ENCODE measurements at places on chromosomes 5 and 9. TPM values are rescaled to one million over a fixed set of nuclear protein-coding genes. Genes with fewer than 3 reads are reported as not detected.

The FKBP15 gene
- 15.4 TPM for total RNA-seq

The TAF11L5 gene
- total RNA-seq, result not detected

The PLPP7 gene
- total RNA-seq, result 2.3 TPM

DNA sequence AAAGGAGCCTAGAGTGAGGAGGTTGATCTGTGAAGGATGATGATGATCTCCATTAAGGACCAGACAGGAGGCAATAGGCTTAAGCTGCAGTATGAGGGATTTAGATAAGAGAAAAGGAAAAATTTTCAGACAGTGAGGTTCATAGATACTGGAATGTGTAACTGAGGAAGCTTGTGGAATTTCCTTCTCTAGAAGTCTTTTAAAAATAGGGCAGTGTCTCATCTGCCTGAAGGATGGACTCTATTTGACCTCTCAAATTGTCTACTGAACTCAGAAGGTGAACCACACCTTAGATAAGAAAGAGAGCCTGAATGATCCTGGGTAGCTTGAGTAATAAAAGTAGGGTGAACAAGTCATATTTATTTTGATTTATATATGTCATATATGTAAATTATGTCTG, 148.2 kb upstream of the CDKN2B start:
- peak; percentile 9 for DNase-seq

DNA sequence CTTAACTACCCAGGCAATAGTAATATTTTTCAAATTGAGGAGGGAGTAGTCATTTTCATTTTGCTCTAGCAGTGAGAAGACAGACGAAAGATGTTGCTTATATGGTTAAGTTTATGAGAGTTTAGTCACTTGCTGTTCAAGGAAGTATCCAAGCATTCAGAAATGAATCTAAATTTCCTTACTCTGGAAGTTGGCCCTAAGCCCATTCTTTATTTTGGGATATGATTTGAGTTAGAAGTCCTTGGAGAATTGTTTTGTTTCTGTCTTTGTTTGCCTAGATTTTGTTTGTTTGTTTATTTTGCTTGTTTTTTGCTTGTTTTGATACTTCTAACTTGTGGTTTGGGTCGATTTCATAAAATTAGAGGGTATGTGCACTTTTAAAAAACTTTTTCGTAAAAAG, 146.4 kb upstream of the FGF10 start:
- DNase-seq, result no peak

GRCh38 chr9:111604054-111604615, 4.7 kb upstream of the PTGR1 start:
- DNase-seq, result no peak

- peak; percentile 73 for DNase-seq
These were observed 216.9 kb upstream of the TLX3 start for GRCh38 chr5:171092194-171092593.
